SJCRH30 (cell line): ENCODE measurements at places on chromosomes 4 and X.

- no peak overlapping the region for H3K27ac ChIP-seq
- no peaks in the 10 kb centered on the region for H3K36me3 ChIP-seq
- no peaks in the 10 kb centered on the region for H3K27me3 ChIP-seq
Measured at GRCh38 chrX:39883666-39884065, 214.1 kb downstream of the BCOR start.

DNA sequence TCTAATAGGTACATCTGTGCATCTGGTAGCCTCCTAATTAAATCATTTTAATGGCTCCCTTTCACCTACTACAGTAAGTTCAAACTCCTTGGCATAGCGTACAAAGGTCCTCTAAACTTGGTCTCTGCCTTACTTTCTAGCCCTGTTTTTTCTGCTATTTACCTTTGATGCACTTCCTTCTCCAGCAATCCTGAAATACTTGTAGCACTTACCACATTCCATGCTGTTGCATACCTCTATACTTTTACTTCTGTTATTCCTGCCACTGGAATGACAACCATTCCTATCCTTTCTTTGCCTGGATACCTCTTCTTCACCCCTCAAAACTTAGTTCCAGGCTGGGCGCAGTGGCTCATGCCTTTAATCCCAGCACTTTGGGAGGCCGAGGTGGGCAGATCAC lies 56.6 kb upstream of the LHFPL1 start:
- no peaks in the 10 kb centered on the region for H3K36me3 ChIP-seq
- H3K27me3 ChIP-seq = no peaks in the 10 kb centered on the region
- no peak for DNase-seq
- no peak overlapping the region for H3K27ac ChIP-seq
- H3K4me1 ChIP-seq = peaks cover 2% of the 10 kb centered on the region; the same call in 1 of the 2 replicates

- no peak overlapping the region for H3K4me3 ChIP-seq
- H3K27me3 ChIP-seq = peaks cover 26% of the 10 kb centered on the region
- no peak overlapping the region for H3K27ac ChIP-seq
- H3K4me1 ChIP-seq = no peaks in the 10 kb centered on the region; the same call in 1 of the 2 replicates
- DNase-seq = no peak
Measured at GRCh38 chr4:8076023-8076422, 82.6 kb downstream of the ABLIM2 start.

DNA sequence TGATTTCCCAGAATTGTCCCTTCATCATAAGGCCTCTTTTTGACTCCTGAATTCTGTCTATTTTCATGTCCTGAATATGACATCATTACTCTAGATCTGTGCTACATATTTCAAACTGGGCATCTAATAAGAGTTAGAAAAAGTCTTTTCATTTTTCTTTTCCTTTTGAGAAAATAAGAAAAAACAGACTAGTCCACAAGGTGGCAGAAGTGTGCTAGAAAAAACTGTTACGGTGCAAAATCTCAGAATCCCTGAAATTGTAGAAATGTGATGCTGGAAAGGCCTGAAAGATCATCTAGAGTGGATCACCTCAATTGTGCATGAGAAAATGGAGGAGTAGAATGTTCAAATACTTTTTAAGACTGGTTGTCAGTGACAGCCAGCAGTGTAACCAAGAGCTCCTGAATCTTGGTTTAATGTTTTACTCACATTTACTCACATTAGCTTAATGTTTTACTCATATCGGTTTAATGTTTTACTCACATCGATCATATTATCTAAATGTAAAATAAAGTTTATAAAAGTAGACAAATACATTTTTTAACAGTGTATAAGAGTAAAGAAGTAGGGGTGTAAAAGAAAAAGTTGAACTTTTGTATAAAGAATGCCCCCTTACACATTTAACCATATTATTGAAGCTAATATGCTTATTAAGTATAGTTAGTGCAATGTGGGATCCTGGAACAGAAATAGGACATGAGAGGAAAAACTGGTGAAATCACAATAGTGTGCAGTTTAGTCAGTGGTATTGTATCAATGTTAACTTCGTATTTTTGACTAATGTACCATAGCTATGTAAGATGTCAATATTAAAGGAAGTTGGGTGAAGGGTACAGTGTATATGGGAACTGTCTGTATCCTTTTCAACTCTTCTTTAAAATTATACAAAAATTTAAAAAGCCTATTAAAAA lies 15.2 kb downstream of the ASB11 start:
- peaks cover 12% of the 10 kb centered on the region for H3K4me1 ChIP-seq
- no peak for DNase-seq
- H3K27me3 ChIP-seq = no peaks in the 10 kb centered on the region

GRCh38 chrX:45851434-45851991 lies 650.8 kb upstream of the DIPK2B start:
- DNase-seq = no peak
- peak overlapping the region; percentile 46 for H3K4me3 ChIP-seq
- H3K36me3 ChIP-seq = no peaks in the 10 kb centered on the region
- no peak overlapping the region for H3K27ac ChIP-seq
- H3K4me1 ChIP-seq = 0 out of 2 replicates have a peak, but pooled peaks cover 4% of the 10 kb centered on the region

GRCh38 chrX:36116222-36116621 lies 196.7 kb downstream of the CFAP47 start:
- H3K4me1 ChIP-seq = no peaks in the 10 kb centered on the region
- no peaks in the 10 kb centered on the region for H3K27me3 ChIP-seq
- DNase-seq = no peak
- no peak overlapping the region for H3K4me3 ChIP-seq
- no peak overlapping the region for H3K27ac ChIP-seq
- H3K36me3 ChIP-seq = no peaks in the 10 kb centered on the region

GRCh38 chr4:15890246-15890829 lies 48.2 kb downstream of the FGFBP1 start:
- no peak overlapping the region for H3K4me3 ChIP-seq
- H3K36me3 ChIP-seq = no peaks in the 10 kb centered on the region
- H3K27me3 ChIP-seq = peaks cover 8% of the 10 kb centered on the region; the same call in 1 of the 2 replicates
- H3K4me1 ChIP-seq = no peaks in the 10 kb centered on the region
- DNase-seq = no peak
- no peak overlapping the region for H3K27ac ChIP-seq

DNA sequence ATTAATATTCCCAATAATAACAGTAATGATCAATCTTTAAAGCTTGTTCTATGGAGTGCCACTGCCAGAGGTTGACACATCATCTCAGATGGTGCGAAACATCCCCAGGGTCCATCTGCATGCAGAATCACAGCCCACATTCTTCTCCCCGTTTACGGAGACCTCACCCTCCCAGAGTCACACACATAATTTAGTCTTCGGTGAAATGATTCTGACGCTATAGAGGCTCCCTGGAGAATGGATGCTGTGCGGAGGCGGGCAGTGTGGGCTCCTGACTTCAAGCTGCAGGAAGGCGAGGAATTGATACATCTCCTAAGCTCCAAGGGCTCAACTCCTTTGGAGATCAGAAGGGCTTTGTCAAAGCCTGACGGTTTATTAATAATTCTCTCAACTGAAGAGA lies 11.0 kb upstream of the ARHGAP36 start:
- no peaks in the 10 kb centered on the region for H3K4me1 ChIP-seq
- H3K27me3 ChIP-seq = no peaks in the 10 kb centered on the region
- H3K27ac ChIP-seq = no peak overlapping the region
- H3K36me3 ChIP-seq = no peaks in the 10 kb centered on the region
- no peak overlapping the region for H3K4me3 ChIP-seq

DNA sequence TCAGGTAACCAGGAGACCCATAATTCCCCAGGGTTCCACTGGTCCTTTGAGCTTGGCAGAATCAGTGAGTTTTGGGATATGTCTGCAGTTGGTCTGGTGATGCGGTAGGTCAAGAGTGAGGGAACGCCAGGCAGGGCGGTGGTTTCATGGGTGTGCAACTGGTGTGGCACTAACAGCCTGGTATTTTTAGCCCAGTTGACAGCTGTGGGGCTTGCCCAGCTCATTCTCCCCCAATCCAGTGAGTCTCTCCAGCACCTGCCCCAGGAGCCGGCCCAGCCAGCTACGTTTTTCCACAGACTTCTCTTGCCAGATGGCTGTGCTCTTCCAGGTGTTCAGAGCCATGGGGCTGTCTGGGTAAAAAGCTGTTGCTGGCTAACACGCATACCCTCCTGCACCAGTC lies 1019.9 kb downstream of the CCSER1 start:
- no peak for DNase-seq
- no peak overlapping the region for H3K4me3 ChIP-seq

- no peaks in the 10 kb centered on the region for H3K27me3 ChIP-seq
- no peak overlapping the region for H3K4me3 ChIP-seq
- H3K27ac ChIP-seq = no peak overlapping the region
Measured at GRCh38 chrX:34849371-34849770, 93.2 kb upstream of the FAM47B start.

DNA sequence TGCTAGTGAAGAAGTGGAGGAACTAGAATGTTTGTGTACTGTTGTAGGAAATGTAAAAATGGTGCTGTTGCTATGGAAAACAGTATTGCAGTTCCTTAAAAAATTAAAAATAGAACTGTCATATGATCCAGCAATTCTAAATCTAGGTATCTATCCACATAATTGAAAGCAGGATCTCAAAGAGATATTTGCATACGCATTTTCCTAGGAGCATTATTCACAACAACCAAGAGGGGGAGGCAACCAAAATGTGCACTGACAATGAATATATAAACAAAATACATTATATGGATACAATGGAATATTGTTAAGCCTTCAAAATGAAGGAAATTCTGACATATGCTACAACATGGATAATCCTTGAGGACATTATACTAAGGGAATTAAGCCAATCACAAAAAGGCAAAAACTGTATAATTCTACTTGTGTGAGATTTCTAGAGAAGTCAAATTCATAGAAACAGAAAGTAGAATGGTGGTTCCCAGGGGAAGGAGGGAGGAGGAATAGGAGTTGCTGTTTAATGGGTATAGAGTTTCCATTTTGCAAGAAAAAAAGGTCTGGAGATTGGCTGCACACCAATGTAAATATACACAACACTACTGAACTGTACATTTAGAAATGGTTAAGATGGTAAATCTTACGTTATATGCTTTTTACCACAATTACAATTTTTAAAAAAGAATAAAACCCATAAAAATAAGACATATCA lies 35.6 kb upstream of the KCNE5 start:
- H3K36me3 ChIP-seq = no peaks in the 10 kb centered on the region
- H3K4me3 ChIP-seq = no peak overlapping the region
- DNase-seq = no peak
- no peak overlapping the region for H3K27ac ChIP-seq
- no peaks in the 10 kb centered on the region for H3K27me3 ChIP-seq

GRCh38 chr4:36320117-36320896 lies 38.9 kb downstream of the DTHD1 start:
- no peak for DNase-seq
- no peaks in the 10 kb centered on the region for H3K4me1 ChIP-seq
- no peak overlapping the region for H3K4me3 ChIP-seq
- no peak overlapping the region for H3K27ac ChIP-seq
- H3K36me3 ChIP-seq = no peaks in the 10 kb centered on the region

- no peaks in the 10 kb centered on the region for H3K36me3 ChIP-seq
- peaks cover 8% of the 10 kb centered on the region; the same call in 1 of the 2 replicates for H3K27me3 ChIP-seq
- DNase-seq = no peak
- no peak overlapping the region for H3K4me3 ChIP-seq
- no peaks in the 10 kb centered on the region for H3K4me1 ChIP-seq
Measured at GRCh38 chrX:119069762-119070161, 3.0 kb upstream of the CT47C1 start.

DNA sequence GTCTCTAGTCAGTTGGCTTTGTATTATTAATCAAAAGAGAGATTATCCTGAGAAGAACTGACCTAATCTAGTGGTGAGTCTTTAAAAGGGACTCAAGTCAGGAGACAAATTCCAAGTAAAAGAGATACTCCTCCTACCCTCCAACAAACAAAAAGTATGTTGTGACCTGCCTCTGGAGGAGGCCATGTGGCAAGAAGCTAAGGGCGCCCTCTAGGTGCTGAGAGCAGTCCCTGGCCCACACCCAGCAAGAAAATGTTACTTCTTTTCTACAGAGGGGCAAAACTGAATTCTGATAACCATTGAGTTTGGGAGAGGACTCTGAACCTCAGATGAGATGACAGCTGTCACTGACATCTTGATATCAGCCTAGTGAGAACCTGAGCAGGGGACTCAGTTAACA lies 953.6 kb upstream of the AGA start:
- no peak for DNase-seq
- no peaks in the 10 kb centered on the region for H3K36me3 ChIP-seq
- no peaks in the 10 kb centered on the region for H3K4me1 ChIP-seq
- H3K4me3 ChIP-seq = no peak overlapping the region
- no peak overlapping the region for H3K27ac ChIP-seq
- H3K27me3 ChIP-seq = no peaks in the 10 kb centered on the region

GRCh38 chr4:169024762-169025161 lies 14.7 kb upstream of the CBR4 start:
- no peaks in the 10 kb centered on the region for H3K27me3 ChIP-seq
- H3K4me3 ChIP-seq = no peak overlapping the region
- no peak overlapping the region for H3K27ac ChIP-seq
- peak; percentile 5 for DNase-seq

DNA sequence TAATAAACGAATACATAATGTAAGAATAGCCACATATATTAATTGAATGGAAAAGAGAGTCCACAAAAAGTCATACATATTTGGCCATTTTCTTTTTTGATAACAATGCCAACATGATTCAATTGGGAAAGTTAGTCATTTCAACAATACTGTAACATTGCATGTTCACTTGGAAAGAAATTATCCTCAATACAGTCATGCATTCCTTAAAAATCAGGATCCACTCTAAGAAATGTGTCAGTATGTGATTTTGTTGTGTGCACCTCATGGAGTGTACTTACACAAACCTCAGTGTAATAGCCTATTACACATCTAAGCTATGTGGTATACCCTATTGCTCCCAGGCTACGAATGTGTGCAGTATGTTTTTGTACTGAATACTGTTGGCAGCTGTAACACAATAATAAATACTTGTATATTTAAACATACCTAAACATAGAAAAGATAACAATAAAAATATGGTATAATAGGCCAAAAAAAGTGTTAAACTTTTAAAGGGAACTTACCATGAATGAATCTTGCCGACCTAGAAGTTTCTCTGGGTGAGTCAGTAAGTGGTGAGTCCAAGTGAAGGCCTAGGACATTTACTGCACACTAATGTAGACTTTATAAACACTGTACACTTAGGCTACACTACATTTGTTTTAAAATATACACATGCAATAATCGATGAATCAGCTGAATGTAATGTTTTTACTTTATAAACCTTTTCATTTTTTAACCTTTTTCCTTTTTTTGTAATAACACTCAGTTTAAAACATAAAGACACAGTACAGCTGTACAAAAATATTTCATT lies 806.8 kb downstream of the PCDH18 start:
- H3K4me3 ChIP-seq = no peak overlapping the region
- DNase-seq = no peak
- no peaks in the 10 kb centered on the region for H3K4me1 ChIP-seq
- no peaks in the 10 kb centered on the region for H3K36me3 ChIP-seq

DNA sequence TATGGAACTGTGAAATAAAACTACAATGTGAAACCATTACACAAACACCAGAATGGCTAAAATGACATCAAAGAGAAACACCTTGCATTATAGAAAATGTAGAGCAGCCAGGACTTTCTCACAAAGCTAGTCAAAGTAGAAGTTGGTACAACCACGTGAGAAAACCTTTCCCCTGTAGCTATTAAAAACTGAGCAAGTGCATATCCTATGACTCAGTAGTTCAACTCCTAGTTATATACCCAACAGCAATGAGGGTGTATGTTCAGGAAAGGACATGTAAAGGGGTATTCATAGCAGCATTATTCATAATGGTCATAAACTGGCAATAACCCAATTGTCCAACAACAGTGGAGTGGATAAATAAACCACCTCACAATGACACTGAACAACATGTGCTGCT lies 177.5 kb upstream of the NUDT10 start:
- no peak overlapping the region for H3K27ac ChIP-seq
- no peaks in the 10 kb centered on the region for H3K27me3 ChIP-seq
- DNase-seq = no peak
- no peaks in the 10 kb centered on the region for H3K36me3 ChIP-seq
- H3K4me1 ChIP-seq = no peaks in the 10 kb centered on the region
- no peak overlapping the region for H3K4me3 ChIP-seq
